ENCODE measurements at places on chromosomes 6 and 20.

- no peak for DNase-seq
Measured at GRCh38 chr6:100240798-100241197, 223.9 kb downstream of the SIM1 start.

GRCh38 chr6:14501240-14501639 is 383.7 kb downstream of the CD83 start:
- no peak for DNase-seq

- no peak for DNase-seq
Measured at GRCh38 chr6:111358454-111358853, 124.6 kb downstream of the REV3L start.

- no peak for DNase-seq
Measured at GRCh38 chr20:64222851-64223525, 32.6 kb upstream of the PCMTD2 start.

- DNase-seq = no peak
Measured at GRCh38 chr6:87919001-87919400, 128.6 kb upstream of the SPACA1 start.

- no peak for DNase-seq
Measured at GRCh38 chr6:150233843-150234269, 91.0 kb downstream of the PPP1R14C start.

GRCh38 chr20:60339738-60340137 is 381.5 kb downstream of the CDH26 start:
- no peak for DNase-seq

DNA sequence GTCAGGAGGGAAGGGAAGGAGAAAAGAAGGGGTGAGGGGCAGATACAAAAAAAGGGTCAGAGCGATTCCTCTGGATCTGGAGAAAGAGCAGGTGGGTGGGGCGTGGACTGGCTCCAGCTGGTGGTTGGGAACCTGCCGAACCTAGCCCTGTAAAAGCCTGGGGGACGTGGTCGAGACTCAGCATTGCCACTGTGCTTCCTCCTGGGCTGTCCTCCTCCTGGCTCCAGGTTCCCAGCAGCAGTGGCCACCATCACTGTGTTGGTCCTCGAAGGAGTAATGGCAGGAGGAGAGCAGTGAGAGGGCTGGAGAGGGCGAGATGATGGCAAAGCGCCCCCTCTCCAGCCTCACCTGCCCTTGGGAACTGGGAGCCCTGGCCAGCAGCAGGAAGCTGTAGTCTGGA is 3.5 kb upstream of the RAET1L start:
- DNase-seq = no peak

DNA sequence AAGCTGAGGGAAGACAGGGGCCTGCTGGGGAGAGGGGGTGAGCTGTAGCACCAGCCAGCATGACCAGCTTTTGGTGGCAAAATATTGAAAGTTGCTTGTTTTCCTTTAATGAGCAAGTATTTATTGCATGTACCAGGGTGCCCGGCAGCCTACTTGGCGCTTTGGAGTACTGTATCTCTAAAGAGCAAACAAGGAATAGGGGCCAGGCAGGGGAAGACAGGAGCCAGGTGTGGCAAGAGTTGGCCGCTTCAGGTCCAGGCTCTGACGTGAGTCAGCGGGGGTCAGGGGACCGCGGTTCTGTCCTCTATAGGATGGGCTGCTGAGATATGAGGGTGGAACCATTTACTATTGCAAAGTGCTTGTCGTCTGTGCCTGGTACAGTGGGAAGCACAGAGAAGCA is 63.1 kb downstream of the PSMG4 start:
- no peak for DNase-seq

DNA sequence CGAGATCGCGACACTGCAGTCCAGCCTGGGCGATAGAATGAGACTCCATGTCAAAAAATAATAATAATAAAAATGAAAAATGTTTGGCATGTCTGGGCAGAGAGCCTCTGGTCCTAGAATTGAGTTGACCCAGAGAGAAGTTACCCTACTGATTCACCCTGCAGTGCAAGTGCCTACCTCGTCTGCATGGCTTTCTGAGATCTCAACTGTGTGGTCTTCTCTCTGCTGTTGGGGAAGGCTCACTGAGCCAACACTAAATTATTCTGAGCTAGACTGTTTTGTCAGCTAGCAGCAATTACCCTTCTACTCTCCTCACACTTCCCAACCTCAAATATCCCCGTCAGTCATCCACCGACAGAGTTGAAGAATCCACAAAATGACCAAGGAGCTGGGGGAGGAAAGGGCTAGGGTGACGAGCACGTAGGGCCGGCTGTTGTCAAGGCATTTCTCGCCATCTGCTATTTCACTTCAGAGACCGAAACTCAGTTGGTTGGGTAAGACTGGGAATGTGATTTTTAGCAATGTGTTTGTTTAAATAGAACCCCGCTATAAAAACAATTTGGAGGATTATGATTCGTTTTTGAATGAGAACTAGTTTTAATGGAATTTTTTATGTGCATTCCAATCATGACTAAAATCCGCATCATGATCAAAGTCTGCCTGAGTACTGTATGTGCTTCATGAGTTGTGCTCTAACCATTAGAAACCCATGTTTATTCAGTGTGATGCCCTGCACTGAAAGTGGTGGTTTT is 9.4 kb downstream of the MAS1 start:
- no peak for DNase-seq

DNA sequence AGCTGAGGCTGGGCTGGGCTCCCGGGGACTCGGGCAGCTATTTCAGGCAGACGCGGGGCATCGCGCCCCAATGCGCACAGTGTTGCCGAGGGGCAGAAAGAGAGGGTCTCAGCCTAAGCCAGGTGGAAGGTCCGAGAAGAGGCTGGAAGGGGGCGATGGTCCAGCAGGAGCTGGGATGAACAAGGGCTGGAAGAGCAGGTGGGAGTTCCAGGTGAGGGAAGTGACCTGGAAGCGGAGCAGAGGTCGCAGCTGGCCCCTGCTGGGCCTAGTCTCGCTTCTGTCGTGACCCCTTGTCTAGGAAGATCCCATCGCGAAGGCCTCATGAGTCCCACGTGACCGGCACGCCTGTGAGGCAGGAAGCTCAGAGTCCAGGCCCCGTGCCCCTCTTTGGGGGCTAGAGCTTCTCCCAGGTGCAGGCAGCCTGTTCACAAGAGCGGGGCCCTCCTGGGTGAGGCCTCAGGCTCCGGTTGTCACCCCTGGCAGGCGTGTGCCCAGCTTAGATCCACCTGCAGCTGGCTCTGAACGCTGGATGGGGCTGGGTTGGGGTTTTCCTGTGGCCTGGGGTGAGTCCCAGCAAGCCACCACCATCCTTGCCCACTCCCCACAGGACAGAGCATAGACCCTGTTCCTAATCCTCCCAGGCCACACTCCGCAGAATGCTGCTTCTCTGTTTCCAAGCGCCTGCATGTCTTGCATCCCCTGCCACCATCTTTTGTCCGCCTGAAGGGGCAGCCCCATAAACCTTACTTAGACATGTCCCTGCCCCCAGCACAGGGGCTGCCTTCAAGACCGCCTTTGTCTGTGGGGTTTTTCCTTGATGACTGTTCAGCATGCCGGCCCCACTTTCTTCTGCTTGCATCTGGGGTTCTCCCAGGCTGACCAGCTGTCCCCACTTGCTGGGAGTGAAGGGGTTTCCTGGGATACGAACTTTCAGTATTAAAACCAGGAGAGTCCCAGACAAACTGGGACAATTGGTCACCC is 15.1 kb downstream of the SLC22A3 start:
- DNase-seq = no peak

GRCh38 chr20:34112600-34113101 is 608 bp upstream of the EIF2S2 start:
- no peak for DNase-seq

- no peak for DNase-seq
Measured at GRCh38 chr6:72642435-72642834, 20.6 kb downstream of the KCNQ5 start.

DNA sequence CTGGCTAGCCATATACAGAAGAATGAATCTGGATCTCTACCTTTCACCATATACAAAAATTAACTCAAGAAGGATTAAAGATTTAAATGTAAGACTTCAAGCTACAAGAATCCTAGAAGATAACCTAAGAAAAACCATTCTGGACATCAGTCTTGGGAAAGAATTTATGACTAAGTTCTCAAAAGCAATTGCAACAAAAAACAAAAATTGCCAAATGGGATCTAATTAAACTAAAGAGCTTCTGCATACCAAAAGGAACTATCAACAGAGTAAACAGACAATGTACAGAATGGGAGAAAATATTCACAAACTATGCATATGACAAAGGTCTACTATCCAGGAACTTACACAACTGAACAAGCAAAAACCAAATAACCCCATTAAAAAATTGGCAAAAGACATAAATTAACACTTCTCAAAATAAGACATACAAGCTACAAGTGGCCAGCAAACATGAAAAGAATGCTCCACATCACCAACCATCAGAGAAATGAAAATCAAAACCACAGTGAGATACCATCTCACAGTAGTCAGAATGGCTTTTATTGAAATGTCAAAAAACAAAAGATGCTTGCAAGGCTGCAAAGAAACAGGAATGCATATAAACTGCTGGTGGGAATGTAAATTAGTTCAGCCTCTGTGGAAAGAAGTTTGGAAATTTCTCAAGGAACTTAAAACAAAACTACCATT is 66.8 kb upstream of the RSPO3 start:
- DNase-seq = no peak

- DNase-seq = no peak
Measured at GRCh38 chr6:107805504-107805903, 18.6 kb downstream of the SCML4 start.

- DNase-seq = no peak
Measured at GRCh38 chr6:17565399-17565798, 34.7 kb upstream of the FAM8A1 start.

DNA sequence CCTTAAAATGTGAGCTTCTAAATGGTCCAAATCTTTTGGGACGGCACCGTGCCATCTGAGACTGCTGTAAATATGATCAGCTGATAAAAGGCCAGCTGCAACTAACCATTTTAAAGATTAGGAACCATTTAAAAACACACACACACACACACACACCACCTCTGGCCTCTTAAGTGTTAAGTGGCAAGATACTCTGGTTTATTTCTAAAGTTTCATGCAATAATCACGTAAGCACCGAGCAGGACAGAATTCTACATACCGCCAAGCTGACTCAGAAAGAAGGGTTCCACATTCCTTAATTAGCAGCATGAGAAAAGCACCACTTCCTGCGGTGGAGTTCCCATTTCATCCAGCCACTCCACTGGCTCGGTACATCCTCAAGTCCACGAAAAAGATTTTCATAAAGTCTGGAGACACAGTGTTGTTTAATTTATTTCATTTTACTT is 17.8 kb upstream of the ZNF217 start:
- no peak for DNase-seq

- DNase-seq = no peak
Measured at GRCh38 chr6:19994909-19995308, 157.7 kb downstream of the ID4 start.

- no peak for DNase-seq
Measured at GRCh38 chr6:41122373-41122772, 31.8 kb downstream of the TREML1 start.
